BJ (cell line): ENCODE measurements at places on chromosomes 4 and X.

GRCh38 chr4:123986268-123986798 is 589.7 kb downstream of the SPRY1 start:
- peak; percentile 90 for DNase-seq

DNA sequence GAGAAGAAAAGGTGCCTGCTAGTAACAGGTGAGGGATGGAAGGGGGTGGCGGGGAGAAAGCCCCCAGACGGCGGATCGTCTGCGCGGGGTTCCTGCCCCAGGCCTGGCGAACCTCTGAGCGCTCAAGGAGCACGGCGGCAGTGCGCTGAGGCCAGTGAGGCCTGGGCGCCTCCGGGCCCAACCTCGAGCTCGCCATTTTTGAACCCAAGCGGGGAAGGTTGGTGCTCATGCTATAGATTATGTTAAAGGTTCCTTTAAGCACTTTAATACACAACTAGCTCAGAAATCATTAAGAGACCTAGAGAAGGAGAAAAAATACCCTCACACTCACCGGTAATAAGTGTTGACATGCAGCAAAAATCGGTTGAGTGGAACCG is 7.9 kb downstream of the PITX2 start:
- DNase-seq = no peak

GRCh38 chr4:27090406-27090805 is 229.8 kb downstream of the STIM2 start:
- DNase-seq = no peak

GRCh38 chr4:142091691-142092182 is 455.4 kb downstream of the IL15 start:
- peak; percentile 93 for DNase-seq

- DNase-seq = no peak
Observed at GRCh38 chr4:81736324-81736723, 264.6 kb upstream of the RASGEF1B start.

DNA sequence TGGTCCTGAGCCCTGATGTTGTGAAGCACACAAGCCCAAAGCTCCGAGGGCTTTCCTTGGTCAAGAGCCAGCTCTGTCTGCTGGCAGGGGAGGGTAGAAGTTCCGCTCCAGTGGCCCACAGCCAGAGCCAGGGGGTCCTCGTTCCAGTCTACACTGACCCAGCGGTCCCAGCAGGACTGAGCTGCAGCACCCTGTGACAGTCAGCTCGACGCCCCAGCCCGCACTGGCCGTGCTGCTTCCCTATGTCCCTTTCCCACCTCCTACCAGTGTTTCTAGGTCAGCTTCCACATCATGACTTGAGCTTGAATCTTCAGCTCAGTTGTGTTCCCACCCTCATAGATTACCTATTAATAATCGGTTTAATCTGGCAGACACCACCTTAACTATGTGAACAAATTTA is 22.5 kb upstream of the DCTD start:
- no peak for DNase-seq

DNA sequence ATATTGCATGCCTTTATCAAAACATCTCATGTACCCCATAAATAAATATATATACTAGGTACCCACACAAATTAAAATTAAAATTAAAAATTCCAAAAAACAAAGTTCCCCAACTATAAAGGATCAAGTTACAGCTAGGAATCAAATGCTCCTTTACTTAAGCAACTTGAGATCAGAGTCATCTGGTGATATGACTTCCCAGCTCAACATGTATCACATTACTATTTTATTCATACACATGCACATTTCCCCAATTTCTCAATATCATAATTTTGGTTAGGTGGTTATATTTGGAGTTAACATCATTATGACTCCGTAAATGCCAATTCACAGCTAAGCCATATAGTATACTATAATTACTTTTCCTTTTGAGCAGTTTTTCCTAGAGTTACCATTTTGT is 60.9 kb downstream of the CLOCK start:
- no peak for DNase-seq

DNA sequence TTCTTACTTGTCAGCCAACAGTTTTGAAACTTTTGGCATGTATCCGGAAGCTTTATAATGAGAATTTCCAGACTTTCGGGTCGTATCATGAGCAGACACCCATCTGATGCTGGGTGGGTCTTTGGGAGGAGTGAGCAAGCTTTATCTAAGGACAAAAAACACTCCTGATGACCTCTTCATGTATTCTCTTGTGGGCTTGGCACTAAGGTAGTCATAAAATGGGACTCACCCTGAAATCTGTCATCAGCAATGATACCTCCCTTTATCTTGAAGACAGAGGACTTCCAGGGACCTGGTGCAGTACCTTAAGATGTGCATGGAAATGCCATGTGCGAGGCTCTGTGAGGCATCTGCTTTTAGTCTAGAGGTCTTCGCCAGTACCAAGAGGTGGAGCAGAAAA is 346.3 kb upstream of the PPARGC1A start:
- no peak for DNase-seq

GRCh38 chrX:129686422-129686948 is 31.7 kb upstream of the APLN start:
- DNase-seq = no peak

DNA sequence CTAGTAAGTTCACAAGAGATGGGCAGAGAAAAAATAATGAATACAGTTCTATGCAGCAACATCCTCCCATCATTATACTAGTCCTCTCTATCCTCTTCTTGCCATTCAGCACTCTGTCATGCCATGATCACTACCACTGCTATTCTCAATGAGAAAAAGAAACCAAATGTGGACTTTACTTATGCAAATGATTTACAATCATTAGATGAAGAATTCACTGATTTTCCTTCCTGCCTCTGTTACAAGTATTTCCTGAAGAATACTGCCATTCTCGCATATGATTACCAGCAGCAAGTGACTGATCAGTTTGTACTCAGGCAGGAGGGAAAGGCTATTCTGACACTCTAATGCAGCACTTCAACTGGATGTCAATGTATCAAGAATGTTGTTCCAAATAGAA is 50.3 kb downstream of the WDFY3 start:
- no peak for DNase-seq

- DNase-seq = no peak
Observed at GRCh38 chrX:112819813-112820212, 20.8 kb downstream of the AMOT start.

DNA sequence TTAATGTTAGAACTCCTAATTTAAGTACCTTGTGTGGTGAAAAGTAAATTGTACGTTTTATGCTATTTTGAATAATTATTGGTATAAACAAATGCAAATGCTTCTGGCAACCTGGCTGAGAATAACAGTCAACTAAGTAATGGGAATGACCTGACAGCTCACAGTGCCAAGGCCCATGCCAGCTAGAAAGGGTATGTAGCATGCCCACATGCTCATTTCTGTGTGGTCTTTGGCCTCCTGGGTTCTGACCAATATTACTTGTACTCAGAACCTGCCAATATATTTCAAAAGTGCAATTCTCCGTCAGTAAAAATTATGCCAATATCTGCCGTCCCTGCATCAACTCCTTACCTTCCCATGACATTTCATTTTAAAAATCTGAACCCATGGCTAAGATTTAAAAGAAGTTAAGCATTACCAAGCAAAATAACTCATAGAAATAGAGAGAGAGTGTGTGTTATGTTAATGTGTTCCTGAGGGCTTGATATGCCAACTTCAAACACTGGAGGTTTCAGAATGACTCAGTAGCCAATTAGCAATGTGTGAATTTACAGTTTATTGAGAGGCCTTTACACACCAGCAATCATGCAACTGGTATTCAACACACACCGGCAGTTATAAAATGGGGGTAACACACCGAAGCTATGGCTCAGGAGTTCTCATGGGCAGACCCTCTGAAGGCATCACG is 820.8 kb downstream of the FSTL5 start:
- DNase-seq = no peak

DNA sequence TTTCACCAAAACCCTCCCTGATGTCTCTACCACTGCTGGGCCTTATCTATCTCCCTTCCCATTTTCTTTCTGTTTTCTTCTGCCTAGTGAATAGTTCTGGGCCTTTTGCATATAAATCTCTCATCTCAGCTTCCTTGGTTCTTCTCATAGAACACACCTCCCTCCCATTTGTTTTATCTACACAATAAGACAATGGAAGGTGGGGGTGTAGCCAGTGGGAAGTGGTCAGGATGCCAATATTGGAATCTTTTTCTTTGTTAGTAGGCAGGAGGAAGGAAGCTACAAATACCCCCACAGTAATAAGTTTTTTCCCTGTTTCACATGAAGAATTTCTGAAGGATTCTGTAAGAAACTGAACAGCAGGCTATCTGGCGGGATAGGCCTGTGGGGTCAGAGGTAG is 30.9 kb upstream of the RHOH start:
- DNase-seq = no peak

- no peak for DNase-seq
Observed at GRCh38 chr4:158346576-158346975, 136.3 kb downstream of the TMEM144 start.
